ENCODE measurements at places on chromosomes 4 and X.
A peak's percentile ranks its signal among the peaks of the same experiment; 100 is the strongest.

GRCh38 chrX:124127496-124127895 is 166.0 kb downstream of the STAG2 start:
- ATAC-seq: no peak

DNA sequence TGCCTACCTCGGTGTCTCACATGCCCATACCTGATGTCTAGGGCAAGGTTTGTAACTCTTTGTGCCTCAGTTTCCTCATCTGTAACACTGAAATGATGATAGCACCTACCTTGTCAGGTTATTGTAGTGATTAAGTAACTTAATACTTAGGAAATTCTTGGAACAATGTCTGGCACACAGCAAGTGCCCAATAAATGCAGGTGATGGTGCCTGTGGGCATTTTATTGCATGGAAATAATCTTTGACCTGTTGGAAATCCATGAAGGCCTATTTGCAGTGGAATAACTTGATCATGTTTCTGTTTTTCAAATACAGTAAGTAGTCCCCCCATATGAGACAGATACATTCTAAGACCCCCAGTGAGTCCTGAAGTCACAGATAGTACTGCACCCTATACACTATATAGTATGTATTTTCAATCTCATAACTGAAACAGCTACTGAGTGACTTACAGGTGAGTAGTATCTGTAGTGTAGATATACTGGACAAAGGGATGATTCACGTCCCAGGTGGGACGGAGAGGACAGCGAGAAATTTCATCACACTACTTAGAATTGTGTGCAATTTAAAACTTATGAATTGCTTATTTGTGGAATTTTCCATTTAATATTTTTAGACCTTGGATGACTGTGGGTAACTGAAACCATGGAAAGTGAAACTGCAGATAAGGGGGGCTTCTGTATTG is 42.1 kb downstream of the AFF1 start:
- ATAC-seq: no peak

DNA sequence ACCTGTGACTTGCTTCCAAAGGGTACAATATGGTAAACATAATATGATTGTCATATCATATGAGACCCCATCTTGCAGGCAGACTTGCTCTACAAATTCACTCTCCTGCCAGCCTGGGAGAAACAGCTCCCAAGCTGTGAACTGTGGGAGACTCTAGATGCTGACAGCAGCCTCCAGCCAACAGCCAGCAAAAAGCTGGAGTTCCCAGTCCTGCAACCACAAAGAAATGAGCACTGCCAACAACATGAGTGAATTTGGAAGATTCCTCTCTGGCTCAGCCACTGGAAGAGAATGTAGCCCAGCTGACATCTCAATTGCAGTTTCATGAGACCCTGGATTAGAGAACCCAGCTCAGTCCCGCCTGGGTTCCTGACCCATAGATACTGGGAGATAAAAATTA is 145.4 kb downstream of the QDPR start:
- ATAC-seq: no peak

DNA sequence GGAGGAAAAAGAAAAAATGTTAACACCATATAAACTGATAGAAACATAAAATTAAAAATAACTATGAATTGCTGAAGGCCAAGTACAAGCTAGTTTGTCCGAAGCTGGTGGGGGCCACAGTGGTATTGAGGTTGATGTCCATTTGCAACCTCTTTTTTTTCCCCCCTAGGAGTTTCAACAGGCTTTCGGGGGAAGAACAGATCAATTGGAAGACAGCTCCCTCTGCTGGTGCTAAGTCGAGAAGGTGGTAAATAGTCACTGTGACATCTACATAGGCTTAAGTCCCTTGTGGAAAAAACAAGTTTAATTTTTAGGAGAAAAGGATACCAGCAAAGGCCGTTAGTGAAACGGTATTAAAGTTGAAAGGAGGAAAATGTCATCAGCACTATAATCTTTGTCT is 115.7 kb upstream of the ZXDA start:
- no peak for ATAC-seq

GRCh38 chr4:74964311-74964710 is 31.4 kb downstream of the PARM1 start:
- ATAC-seq: no peak

DNA sequence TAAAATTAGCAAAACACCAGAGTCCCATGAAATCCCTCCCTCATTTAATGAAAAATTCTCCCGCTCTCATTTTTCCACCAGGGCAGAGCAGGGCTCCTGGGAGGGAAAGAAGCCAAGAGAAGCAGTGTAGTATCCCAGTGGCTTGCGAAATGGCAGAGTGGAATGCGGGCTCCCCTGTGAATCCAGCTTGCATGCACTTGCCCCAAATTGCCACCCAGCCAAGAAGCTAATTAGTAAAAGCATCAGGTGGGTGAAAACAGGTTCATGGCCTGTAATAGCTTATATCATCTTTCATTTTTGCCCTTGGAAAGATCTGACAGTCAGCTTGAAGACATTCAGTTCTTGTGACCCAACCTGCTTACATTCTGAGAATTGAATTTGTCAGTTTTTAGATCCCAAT is 10.1 kb downstream of the AMOT start:
- no peak for ATAC-seq

DNA sequence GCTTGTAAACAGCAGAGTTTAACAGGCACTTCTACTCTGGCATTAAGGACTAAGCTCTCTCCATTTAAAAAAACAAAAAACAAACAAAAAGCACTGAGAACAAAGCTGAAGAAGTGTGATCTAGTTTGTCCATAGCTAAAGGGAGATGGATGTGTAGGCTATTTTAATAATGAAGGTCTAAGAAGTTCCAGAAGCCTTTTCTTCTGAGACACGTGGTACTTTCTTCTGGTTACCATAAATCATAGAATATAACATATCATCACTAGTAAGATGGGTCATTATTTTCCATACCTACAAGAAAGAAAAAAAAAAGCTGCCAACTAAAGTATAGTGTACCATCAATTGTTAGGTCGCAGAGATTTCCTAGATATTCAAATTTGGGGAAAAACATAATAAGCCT is 722 bp upstream of the NBDY start:
- ATAC-seq: no peak

GRCh38 chrX:153059191-153060094 is 3.2 kb downstream of the PNMA3 start:
- ATAC-seq: no peak

- no peak for ATAC-seq
Observed at GRCh38 chrX:631802-632365, 1.3 kb downstream of the SHOX start.

GRCh38 chr4:3442959-3443749 is 1.4 kb downstream of the HGFAC start:
- ATAC-seq: peak; percentile 64

- no peak for ATAC-seq
Observed at GRCh38 chrX:17654116-17654515, 83.2 kb upstream of the SCML1 start.

GRCh38 chr4:90979556-90979955 is 852.4 kb downstream of the CCSER1 start:
- ATAC-seq: no peak

- no peak for ATAC-seq
Observed at GRCh38 chr4:168485156-168485910, 5.0 kb upstream of the DDX60L start.

DNA sequence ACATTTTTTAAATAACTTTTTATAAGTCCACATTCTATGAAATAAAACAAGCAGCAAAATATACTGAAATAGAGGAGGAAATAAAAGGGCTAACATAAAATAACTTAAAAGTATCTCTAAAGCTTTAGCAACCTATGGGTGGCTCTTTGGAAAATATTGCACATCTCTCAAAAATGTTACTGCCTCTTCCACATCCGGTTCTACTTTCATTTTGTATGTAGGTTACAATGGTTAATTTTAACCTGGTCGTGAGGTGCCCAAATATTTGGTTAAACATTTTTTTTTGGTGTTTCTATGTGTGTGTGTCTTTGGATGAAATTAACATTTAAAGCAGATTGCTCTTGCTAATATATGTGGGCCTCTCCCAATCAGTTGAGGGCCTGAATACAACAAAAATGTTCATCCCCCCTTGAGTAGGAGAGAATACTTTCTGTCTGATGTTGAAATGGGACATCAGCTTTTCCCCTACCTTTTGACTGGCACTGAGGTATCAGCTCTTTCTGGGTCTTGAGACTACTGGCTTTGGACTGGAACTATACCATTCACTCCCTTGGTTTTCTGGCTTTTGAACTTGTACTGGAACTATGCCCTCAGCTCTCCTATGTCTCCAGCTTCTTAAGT is 353.0 kb downstream of the ADAM29 start:
- no peak for ATAC-seq

DNA sequence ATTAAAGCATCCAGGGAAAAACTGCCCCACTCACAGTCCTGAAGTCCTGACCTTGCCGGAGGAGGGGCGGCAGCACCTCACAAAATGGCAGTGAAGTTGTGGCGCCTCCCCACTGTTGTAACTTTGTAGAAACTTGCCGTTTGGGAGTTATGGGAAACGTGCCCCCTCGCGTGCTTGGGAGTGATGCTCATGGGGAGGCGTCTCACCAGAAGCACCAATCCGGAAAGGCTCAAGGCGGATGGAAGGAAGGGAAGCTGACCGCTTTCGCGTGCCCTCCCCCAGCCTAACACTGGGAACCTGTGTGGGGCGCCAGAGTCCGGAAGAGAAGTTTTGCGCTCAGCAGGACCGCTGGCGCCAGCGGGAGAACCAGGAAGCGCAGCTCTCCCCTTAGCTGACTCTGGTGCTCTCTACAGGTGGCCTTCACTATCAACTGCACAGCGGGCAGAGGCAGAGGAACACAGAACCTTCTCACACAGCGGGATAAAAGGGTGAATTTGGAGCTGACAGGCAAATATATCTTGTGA is at the start of the genes CT45A10 and SAGE1:
CT45A10 (minus strand) TSS at position 151 of the 524 bp plus-strand sequence. CDS start 8,100 bp downstream, outside the sequence.
SAGE1 (plus strand) TSS at position 423 of the 524 bp plus-strand sequence. CDS start 2,527 bp downstream, outside the sequence.
- no peak for ATAC-seq

- no peak for ATAC-seq
Observed at GRCh38 chrX:30039768-30040167, 175.6 kb upstream of the MAGEB2 start.

GRCh38 chr4:70838666-70839588 is 763 bp downstream of the GRSF1 start:
- ATAC-seq: peak; percentile 64

GRCh38 chrX:97527725-97528124 is 644.0 kb downstream of the RPA4 start:
- no peak for ATAC-seq

- no peak for ATAC-seq
Observed at GRCh38 chr4:25146076-25146475, 14.2 kb downstream of the SEPSECS start.

DNA sequence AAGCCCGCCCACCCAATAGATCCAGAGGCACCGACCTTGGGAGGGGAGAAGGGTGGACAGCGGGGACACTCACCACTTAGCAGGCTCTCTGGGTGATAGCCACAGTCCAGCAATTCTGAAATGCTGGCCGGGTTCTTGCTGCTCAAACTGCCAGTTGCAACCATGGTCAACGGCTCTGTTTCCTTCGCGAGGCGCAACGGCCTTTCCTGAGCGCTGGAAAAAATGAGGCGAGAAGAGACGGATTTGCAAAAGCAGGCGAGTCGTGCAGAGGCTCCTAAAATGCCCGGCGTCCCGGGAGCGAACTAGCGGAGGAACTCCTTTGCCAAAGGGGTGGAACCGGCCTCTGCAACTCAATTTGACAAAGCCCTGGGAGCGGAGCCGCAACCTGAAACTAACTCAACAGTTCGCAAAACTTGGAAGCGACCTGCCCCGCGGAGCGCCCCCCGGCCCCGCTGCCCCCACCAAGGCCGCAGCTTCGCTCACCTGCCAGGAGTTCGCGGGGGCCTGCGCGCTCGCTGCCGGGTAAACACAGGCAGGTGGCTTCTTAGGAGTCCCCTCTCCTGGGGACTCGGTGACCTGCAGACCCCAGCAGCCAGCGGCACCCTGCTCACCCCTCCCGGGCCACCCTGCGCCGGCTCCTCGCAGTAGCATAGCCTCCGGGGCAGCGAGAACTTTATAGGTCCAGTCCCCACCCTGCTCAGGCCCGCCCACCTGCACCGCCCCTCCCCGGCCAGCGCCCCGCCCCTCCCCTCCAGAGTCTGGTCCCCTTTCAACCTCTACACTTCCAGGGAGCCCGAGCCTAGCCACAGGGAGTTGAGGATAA is at the start of gene DDIT4L:
DDIT4L (minus strand) TSS at position 649 of the 823 bp plus-strand sequence; CDS start at position 164, 485 bp downstream.
- peak; percentile 60 for ATAC-seq

- no peak for ATAC-seq
Observed at GRCh38 chr4:42671431-42672194, 14.7 kb upstream of the ATP8A1 start.

GRCh38 chr4:38867478-38868058 is at the start of gene FAM114A1:
Gene FAM114A1 (plus strand): TSS chr4:38867806. CDS start chr4:38878079, 10,273 bp downstream.
- peak; percentile 97 for ATAC-seq

DNA sequence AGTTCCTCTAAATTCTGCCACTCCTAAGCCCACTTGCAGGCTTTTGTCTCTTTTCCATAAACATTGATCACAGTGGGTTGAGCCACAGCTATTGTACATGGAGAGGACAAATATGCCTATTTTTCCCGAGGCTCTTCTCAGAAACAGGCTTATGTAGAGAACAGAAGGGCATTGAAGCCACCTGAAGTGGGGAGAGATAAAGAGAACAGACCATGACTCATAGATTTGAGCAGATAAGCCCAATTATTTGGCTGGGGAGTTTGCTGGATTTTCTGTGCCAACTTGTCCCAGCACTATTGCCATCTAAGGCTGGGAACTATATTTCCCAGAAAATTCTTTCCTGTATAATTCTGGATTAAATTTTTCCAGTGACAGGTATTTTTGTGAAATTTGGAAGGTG is 446.1 kb upstream of the RPS6KA3 start:
- ATAC-seq: no peak

DNA sequence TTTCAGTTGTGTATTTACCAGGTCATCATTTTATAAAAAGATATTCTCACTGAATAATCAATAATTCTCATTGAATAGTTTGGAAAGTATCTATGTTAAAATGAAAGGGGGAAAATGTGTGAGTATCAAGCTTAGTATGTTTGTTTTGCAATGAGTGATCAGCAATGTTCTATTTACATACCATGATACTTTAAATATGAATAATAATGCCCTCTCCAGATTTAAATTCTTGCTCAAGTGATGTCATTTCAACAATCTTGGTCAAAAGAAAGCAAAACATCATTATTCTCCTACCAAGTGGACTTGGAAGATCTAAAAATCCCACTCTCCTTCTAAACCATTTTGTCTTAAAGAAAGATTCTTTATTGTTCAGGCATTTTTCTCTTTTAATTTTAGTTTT is 42.1 kb upstream of the ANKRD50 start:
- ATAC-seq: no peak

DNA sequence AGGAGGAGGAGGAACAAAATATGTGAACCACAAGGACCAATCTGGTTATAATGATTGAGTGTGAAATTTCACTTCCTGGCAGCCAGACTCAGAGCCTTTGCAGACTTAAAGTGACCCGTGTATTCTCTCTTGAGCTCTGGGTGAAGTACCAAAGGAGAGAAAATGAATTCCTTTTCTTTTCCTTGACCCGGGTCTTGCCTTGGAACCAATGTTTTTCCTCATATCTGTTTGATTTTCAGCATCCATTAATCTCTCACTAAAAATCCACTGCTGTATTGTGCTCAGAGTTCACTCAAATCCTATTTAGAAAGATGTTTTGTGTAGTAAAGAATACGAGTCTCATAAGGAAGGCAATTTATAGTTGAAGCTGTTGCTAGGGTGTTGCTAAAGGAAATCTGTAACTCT is 78.3 kb upstream of the C1QTNF7 start:
- peak; percentile 48 for ATAC-seq
